Stimulated activated naive CD8-positive, alpha-beta T cell treated with anti-CD3 and anti-CD28 coated beads, Interleukin-15, Interleukin-2, amounts not matched to agents 100 U/mL and 50 U/mL, for 24 hours (primary cell): ENCODE measurements at places on chromosomes 13 and 19.

- DNase-seq: no peak
These were observed 425.6 kb downstream of the TSHZ3 start for GRCh38 chr19:30923621-30924020.

DNA sequence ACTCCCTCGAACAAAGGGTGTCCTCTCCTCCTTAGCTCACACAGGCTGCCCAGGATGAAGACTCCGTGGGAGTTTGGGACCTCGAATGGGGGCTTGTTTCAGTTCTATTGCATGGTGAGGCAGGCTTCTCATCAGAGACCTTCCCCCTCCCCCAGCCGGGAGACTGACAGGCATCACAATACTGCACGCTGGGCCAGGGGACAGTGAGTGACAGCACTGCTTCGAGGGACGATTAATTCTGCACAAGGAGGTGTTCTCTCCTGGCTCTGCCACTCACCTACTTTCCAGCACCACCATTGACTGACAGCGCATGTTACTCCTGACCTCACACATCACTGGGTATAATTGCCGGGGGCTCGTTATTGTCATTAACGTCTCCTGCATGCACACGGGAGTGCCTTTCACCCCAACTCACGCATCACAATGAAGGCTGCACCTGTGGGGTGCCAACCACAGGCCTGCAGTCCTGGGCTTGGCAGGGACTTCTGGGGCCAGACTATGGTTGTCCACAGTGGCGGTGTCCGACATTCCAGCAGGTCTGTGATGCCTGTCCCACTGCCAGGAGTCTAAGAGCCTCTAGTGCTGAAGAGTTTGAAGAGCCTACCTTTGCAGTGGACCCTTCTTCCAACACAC is 412.2 kb upstream of the TSHZ3 start:
- DNase-seq: no peak

- no peak for DNase-seq
These were observed 502.3 kb downstream of the KCTD12 start for GRCh38 chr13:76383676-76384461.

DNA sequence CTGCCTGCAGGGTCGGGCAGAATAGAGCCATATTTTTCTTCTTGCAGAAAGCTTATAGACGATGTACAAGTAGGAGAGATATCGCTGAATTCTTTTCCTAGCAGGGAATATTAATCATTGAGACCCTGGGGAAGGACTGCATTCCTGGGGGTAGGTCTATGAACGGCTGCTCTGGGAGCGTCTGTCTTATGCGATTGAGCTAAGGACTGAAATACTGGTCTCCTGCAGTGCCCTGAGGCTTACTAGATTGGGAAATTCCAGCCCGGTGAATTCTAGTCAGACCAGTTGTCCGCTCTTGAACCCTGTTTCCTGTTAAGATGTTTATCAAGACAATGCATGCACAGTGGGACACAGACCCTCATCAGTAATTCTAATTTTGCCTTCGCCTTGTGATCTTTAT is 59.8 kb upstream of the UBAC2 start:
- DNase-seq: no peak
